ENCODE measurements at places on chromosomes 2 and 18. TPM values are rescaled to one million over a fixed set of nuclear protein-coding genes. Genes with fewer than 3 reads are reported as not detected.
A peak's percentile ranks its signal among the peaks of the same experiment; 100 is the strongest.

SAG gene
- total RNA-seq: not detected

GRCh38 chr2:236853585-236854051, 232.1 kb upstream of the COPS8 start:
- no peak for DNase-seq

GRCh38 chr2:65788556-65788955, 356.2 kb upstream of the SPRED2 start:
- no peak for DNase-seq

- peak; percentile 26 for DNase-seq
Observed at GRCh38 chr2:238864207-238865014, 16.5 kb downstream of the TWIST2 start.

Measured in SK-MEL-5 (cell line).